ENCODE measurements at places on chromosomes 13 and 19.
A peak's percentile ranks its signal among the peaks of the same experiment; 100 is the strongest.

DNA sequence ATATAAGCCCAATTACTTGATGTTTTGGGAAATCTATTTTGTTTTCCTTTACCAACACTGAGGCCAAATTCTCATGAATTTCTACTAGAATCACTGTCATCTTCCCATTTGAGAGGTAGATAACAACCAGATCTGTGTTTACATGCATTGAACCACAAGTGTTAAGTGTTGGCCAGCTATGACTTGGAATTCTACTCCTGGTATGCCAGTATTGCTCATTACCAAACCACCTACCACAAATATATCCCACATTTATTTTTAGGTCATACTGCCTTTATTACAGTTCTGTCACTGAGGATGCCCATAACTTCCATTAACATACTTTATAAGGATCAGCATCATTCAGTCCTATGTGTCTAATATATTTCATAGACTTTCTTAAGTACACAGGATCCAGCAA, 328.9 kb downstream of the DIAPH3 start:
- ATAC-seq = no peak

DNA sequence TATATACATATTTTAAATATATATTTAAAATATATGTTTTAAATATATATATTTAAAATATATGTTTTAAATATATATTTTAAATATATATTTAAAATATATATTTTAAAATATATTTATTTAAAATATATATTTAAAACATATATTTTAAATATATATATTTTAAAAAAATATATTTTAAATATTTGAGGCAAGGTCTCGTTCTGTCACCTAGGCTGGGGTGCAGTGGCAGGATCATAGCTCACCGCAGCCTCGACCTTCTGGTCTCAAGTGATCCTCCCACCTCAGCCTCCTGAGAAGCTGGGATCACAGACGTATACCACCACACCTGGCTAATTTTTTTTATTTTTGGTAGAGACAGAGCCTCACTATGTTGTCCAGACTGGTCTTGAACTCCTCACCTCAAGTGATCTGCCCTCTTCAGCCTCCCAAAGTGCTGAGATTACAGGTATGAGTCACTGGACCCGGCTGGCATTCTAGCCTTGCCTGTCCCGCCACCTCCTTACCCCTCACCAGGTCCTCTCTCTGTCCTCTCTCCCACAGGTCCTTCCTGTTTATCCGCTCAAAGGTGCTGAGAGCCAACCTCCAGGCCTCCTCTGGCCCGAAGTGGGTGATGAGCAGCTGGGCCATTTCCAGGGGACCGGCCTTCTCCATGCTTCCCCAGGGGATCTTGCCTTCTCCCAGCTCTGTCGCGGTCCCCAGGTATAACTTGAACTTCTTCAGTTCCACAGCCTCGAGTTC, 564 bp downstream of the NLRP12 start:
- no peak for ATAC-seq

DNA sequence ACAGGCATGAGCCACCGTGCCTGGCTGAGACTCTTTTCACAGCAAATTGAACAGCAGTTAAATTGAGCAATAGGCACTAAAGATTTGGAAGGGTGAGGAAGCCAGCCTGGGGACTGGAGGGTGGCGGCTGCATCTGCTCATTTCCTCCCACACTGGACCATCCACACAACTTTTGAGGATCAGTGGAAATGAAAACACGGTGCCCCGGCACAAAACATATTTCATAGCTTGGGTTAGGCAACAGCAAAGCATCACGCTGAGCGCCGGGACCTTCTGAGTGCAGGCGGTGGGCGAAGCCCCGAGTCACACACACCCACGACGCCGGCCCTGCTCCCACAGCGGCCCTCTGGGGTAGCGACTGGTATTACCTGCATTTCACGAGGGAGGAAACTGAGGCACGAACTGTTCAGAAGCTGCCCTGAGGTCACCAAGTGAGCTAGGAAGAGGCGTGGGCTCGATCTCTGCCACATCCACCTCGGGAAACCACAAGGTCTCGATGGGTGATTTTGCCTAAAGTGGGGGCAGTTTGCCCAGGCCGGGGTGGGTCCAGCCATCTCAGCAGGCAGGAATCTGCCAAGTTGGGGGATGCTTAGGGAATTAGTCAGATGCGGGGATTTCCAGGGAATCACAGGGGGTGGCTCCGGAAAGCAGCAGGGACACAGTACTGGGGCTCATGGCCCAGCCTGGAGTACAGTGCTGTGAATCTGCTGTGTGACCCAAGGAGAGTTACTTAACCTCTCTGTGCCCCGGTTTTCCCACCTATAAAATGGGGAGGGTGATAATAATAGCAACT, 3.5 kb upstream of the SBNO2 start:
- peak; percentile 28 for ATAC-seq

DNA sequence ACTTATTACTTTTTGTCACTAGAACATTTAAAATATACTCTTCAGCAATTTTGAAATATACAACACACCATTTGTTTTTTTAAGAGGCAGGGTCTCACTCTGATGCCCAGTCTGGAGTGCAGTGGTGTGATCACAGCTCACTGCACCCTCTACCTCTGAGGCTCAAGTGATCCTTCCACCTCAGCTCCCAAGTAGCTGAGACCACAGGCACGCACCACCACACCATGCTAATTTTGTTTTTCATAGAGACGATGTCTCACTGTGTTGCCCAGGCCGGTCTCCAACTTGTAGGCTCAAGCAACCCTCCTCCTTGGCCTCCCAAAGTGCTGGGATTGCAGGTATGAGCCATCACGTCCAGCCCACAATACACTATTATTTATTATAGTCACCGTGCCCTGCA, 2.6 kb downstream of the IGFL2 start:
- no peak for ATAC-seq

DNA sequence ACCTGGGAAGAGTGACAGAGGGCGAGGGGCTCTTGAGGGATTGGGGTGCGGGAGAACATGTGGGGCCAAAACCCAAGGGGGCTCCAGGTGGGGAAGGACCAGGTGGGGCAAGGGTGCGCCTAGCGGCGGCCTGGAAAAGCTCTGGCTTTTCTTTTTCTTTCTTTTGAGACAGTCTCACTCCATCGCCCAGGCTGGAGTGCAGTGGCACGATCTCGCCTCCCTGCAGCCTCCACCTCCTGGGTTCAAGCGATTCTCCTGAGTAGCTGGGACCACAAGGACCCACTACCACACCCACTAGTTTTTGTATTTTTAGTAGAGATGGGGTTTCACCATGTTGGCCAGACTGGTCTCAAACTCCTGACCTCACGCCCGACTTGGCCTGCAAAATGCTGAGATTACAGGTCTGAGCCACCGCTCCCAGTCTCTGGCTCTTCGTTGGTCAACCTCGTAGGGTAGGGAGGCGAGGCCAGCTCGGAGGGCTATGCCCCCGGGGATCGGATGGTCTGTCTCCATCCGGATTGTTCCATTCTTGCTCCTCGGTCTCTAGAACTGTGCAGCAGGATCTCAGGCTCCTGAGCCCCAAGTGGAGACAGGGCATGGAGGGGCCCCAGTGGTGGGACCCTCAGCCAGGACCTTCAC, 3.7 kb downstream of the GADD45B start:
- no peak for ATAC-seq

GRCh38 chr13:45492538-45492937, 27.8 kb downstream of the COG3 start:
- ATAC-seq = no peak

- ATAC-seq = no peak
Measured at GRCh38 chr13:19321222-19321621, 139.6 kb upstream of the TUBA3C start.

GRCh38 chr13:80083081-80083852, 257.7 kb downstream of the SPRY2 start:
- no peak for ATAC-seq

DNA sequence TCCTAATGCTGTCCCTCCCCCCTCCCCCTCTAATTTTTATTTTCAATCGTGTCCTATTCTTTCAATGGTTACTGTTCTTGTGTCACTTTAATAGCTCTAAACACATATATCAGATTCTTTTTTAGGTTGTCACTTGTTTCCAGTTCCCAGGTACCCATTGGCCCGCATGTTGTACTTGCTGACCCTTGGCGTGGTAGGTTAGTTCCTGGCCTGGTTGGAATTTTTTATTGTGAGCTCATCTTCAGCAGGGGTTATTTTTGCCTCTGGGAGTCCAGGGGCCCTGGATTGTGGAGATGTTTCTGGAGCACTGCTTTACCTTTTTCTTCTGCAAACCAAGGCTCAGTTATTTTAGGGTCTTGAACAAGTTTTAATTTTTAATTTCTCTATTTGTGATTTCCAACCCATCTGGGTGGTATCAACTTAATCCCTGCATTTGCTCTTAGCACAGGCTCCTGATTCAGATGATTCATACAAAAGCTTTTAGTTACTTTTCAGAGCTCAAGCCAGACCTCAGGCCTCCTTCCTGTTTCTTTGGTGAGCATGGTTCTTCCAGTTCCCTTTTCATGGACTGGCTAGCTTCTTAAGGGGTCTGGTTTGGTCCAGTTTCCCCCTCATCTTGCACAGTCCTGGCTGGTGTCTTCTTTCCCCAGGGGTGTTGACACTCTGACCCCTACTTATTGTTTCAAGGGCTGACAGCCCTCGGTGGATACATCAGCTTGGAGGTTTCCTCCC, 220.5 kb downstream of the TM9SF2 start:
- no peak for ATAC-seq

DNA sequence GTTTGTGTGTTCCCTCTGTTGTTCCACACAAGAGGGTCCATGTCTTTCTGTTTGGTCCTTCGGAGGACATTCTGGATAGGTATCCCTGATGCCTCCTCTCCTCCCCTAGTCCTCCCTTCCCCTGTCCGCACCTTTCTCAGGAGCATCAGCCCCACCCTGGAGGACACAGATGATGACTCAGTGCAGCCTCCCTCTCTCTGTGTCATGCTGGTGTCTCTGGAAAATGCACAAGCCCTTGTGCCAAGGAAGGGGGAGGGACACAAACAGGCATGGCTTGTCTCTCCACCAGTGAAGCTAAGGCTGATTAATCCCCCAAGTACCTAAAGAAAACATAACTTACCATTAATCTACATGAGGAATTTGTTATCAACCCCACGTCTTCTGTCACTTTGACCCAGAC, 16.2 kb upstream of the TNFRSF19 start:
- ATAC-seq = no peak

- no peak for ATAC-seq
Measured at GRCh38 chr13:64723724-64724123, 2506.4 kb downstream of the PCDH9 start.

DNA sequence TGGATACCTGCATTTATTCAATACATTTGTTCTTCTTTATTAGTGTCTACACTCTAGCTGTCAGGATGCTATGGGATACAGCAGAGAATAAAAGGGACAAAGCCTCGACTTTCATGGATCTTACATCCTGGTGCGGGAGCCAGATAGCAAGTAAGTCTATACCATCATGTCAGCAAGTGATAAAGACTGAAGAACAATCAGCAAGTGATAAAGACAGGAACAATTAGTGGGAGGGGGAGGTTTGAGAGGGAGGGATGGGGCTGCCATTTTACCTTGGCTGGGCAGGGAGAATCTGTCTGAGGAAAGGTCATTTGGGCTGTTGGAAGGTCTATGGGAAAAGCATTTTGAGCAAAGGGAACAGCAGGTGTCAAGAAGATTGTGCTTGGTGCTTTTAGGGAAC, 2.6 kb upstream of the UBE2S start:
- no peak for ATAC-seq

GRCh38 chr19:34120846-34121639, 51.3 kb upstream of the LSM14A start:
- ATAC-seq = no peak

GRCh38 chr19:40376286-40376862, 13.6 kb downstream of the HIPK4 start:
- no peak for ATAC-seq

DNA sequence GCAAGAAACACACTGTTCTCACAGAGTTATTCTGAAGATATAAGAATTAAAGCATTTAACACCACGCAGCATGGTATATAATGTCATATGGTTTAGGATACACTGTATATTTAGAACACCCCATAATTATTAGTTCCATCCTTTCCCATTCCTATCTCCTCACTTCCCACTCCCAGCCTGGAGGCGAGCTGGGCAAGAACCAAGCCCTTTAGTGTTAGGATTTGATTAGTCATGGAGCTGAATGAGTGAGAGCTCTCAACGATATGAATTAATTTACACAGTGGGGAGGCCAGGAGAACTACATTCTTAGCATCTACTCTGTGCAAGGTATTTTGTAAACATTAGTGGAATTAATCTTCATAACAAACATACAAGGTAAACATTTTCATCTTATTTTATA, 934.3 kb downstream of the DIAPH3 start:
- ATAC-seq = no peak

DNA sequence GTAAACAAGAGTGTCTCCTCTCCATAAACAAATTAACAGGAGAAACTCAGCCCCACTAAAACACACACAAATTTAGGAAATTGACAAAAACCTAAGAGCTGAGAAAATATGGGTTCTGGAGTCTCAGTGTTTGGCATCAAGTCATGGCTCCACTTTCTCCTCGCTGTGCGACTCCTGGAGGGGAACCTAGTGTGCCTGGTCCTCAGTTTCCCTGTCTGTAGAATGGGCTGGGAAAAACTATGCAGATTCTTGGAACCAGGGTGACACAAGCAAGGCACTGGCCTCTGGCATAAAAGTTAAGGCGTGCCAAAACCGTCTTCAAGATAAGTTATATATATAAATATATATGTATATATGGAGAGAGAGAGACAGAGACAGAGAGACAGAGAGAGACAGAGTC, 83.9 kb downstream of the INSR start:
- ATAC-seq = no peak

DNA sequence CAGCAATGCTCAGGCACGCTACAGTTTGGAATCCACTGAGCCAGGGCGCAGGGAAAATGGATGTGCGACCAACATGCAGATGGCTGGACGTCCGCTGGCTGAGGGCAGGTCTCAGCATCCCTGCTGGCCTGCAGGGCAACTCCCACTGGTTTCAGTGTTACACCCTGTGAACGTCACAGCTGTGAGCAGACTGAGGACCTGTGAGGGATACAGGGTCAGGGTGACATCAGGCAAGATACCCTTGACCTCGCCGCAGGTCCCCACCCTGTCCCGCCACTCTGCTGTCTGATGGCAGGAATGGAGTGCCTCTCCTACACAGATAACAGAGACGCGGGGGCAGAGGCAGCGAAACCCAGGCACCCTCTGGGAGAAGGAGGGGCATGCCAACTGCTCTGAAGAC, 19.1 kb downstream of the ZFR2 start:
- no peak for ATAC-seq

DNA sequence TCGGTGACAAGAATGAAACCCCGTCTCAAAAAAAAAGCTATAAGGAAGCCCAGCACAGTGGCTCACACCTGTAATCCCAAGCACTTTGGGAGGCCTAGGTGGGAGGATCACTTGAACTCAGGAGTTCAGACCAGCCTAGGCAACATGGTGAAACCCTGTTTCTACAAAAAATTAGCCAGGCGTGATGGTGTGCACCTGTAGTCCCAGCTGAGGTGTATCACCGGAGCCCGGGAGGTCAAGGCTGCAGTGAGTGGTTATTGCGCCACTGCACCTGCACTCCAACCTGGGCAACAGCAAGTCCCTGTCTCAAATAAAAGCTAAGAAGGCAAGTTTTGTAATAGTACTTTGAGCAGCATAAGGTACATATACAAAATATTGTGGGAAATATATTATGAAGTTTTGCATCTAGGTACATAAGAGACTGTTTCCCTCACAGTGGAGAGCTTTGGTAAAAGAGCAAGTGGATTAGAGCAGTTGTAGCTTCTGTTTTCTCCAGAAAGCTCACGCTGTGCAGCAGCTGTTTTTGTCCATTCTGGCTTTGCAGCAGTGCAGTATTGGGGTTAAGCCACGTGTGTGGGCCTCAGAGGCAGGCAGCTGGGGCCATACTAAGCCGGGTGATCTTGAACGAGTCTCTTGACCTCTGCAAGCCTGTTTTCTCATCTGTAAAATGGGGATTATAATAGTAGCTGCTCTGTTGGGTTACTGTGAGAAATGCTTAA, 35.4 kb downstream of the ARHGAP35 start:
- no peak for ATAC-seq

All from gastroesophageal sphincter (tissue), 4 donors.